ENCODE measurements at places on chromosomes 7 and 10.

GRCh38 chr7:100679927-100680575 lies 6.5 kb downstream of the GNB2 start:
- no peak for DNase-seq

GRCh38 chr10:91700273-91700672 lies 67.4 kb upstream of the PPP1R3C start:
- no peak for DNase-seq

- DNase-seq = no peak
These were observed 21.8 kb downstream of the MAP3K8 start for GRCh38 chr10:30455816-30456215.

GRCh38 chr7:16564909-16565426 lies 38.3 kb downstream of the LRRC72 start:
- no peak for DNase-seq

- DNase-seq = no peak
These were observed 583.5 kb upstream of the SEMA3D start for GRCh38 chr7:85770332-85770731.

GRCh38 chr10:8074881-8075280 lies 20.4 kb downstream of the GATA3 start:
- no peak for DNase-seq

DNA sequence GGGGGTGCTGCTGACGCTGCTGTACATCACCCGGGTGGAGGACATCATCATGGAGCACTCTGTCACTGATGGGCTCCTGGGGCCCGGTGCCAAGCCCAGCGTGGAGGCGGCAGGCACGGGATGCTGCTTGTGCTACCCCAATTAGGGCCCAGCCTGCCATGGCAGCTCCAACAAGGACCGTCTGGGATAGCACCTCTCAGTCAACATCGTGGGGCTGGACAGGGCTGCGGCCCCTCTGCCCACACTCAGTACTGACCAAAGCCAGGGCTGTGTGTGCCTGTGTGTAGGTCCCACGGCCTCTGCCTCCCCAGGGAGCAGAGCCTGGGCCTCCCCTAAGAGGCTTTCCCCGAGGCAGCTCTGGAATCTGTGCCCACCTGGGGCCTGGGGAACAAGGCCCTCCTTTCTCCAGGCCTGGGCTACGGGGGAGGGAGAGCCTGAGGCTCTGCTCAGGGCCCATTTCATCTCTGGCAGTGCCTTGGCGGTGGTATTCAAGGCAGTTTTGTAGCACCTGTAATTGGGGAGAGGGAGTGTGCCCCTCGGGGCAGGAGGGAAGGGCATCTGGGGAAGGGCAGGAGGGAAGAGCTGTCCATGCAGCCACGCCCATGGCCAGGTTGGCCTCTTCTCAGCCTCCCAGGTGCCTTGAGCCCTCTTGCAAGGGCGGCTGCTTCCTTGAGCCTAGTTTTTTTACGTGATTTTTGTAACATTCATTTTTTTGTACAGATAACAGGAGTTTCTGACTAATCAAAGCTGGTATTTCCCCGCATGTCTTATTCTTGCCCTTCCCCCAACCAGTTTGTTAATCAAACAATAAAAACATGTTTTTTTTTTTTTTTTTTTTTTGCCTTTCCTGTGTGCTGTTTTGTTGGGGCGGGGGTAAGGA lies 55.8 kb downstream of the TSPAN15 start:
- no peak for DNase-seq

GRCh38 chr7:101216001-101216859 lies 1.2 kb downstream of the PLOD3 start:
- DNase-seq = no peak

GRCh38 chr10:12701696-12702095 lies 299.8 kb downstream of the CCDC3 start:
- no peak for DNase-seq

DNA sequence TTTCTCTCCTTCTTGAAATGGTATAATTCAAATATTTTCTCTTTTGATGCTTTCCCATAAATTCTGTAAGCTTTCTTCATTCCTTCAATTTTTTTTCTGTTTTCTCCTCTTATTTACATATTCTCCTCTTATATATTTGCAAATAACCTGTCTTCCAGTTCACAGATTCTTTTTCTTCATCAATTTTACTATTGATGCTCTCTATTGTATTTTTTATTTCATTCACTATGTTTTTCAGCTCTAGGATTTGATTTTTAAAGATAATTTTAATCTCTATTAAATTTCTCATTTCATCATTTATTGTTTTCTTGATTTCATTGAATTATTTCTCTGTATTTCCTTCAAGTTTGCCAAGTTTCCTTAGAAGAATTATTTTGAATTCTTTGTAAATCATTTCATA lies 54.0 kb upstream of the PRPS1L1 start:
- DNase-seq = no peak

- no peak for DNase-seq
These were observed 580.0 kb downstream of the XPNPEP1 start for GRCh38 chr10:109343293-109343692.

DNA sequence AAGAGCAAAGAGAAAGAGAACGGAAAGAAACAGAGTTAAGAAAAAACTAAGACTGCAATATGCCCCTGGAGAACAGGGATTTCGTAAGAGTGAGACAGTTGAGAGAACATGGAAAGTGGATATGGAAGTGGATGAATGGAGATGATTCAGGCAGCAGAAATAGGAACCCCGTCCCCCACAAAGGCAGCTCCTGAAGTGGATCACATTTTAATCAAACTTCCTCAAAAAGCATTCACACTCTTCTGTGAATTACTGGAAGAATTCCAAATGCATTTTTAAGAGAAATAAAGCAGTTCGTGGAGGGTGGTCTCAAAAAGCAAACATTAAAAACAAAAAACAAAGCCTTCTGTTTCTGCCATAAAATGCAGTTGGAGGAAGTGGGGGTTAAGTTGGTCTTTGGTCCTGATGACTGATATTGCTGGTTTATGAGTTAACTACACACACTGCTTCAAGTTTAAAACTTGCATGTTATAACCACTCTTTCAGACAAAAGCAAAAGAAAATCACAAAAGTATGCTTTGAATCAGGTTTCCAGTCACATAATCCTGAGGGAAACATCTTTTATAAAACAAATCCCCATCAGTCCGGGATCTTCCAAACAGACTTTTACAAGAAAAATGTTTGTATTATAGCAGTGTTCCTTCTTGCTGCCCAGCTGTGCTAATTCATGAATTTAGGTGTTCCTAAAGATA lies 214.3 kb downstream of the FANK1 start:
- DNase-seq = no peak

GRCh38 chr10:110074758-110075671 lies 67.2 kb downstream of the ADD3 start:
- no peak for DNase-seq

GRCh38 chr7:34564091-34564490 lies 93.9 kb upstream of the NPSR1 start:
- DNase-seq = no peak

DNA sequence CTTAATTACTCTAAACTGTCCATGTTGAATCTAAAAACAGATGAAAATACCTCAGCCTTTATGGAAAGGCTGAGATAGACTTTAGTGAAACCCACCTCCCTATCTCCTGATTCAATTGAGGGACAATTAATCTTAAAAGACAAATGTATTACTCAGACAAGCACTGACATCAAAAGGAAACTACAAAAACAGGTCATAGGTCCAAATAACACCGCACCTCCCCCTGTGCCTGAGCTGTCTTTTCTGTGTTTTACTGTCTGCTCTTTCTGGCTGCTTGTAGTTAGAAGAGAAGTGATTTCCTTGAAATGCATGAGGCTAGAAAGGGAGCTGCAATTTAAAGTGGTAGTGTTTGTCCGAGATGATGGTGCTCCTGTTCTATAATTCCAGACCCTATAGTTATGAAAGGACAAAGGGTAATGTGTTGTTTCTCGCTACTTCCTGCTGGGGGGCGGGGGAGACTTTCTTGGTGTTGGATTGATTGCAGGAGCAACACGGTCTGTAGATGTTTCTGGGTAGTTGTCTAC lies 16.0 kb downstream of the AKR1C8 start:
- no peak for DNase-seq

GRCh38 chr10:114404171-114405010 lies at the start of gene AFAP1L2:
TSS of gene AFAP1L2 (minus strand) at chr10:114404502. CDS start at chr10:114404455, 47 bp downstream.
- DNase-seq = no peak

DNA sequence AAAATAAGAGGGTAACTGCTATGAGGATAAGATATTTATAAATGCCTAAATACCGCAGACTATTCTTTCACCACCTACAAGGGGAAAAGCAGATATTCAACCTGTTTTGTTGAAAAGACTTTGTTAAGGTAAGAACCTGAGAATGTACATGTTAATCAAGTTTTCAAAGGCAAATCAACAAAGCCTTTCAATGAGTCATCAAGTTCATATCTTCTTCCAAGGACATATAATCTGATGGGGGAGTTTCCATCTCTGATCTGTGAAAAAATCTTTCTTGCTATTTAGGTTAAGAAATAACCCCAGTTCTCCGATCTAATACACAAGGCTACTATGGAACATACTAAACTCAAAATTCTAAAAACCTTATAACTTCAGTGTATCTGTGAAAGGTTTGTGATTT lies 40.0 kb upstream of the ANLN start:
- DNase-seq = no peak

DNA sequence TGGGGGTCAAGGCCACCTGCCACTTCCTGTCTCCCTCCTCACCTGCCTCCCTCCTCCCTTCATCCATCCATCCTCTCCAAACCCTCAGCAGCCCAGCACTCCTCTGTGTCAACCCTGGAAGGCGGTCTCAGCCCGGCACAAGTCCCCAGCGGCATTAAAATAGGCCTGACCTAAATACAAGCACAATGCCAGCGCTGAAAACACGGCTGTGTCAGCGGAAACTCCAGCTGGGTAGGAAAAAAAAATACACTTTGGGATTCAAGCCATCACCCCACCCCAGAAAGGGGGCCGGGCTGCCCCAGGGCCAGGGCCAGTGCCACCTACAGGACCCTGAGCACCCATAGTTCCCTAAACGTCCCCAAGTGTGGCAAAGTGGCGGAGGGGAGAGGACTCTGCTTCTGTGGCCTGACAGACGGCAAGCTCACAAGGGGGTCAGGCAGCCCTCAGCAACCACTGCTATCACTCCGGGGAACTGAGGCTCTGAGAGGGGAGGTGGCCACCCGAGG lies 22.7 kb upstream of the GTF2IRD1 start:
- DNase-seq = no peak

DNA sequence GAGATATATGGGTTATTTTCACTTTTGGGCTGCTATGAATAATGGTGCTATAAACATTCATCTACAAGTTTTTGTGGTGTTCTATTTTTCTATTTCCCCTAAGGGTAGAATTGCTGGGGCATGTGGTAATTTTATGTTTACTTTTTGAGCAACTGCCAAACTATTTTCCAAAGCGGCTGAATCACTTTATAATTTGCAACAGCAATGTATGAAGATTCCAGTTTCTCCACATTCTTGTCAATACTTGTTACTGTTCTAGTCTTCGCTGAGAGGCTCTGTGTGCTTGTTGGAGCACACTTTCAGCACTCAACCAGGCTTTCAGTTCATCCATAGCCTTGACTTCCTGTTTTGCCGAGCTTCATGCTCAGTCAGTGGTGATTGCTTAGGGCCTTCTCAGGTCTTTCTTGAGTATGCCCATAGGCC lies 39.0 kb downstream of the ADK start:
- no peak for DNase-seq

- DNase-seq = no peak
These were observed 228.7 kb downstream of the FRMD4A start for GRCh38 chr10:14102056-14102455.

DNA sequence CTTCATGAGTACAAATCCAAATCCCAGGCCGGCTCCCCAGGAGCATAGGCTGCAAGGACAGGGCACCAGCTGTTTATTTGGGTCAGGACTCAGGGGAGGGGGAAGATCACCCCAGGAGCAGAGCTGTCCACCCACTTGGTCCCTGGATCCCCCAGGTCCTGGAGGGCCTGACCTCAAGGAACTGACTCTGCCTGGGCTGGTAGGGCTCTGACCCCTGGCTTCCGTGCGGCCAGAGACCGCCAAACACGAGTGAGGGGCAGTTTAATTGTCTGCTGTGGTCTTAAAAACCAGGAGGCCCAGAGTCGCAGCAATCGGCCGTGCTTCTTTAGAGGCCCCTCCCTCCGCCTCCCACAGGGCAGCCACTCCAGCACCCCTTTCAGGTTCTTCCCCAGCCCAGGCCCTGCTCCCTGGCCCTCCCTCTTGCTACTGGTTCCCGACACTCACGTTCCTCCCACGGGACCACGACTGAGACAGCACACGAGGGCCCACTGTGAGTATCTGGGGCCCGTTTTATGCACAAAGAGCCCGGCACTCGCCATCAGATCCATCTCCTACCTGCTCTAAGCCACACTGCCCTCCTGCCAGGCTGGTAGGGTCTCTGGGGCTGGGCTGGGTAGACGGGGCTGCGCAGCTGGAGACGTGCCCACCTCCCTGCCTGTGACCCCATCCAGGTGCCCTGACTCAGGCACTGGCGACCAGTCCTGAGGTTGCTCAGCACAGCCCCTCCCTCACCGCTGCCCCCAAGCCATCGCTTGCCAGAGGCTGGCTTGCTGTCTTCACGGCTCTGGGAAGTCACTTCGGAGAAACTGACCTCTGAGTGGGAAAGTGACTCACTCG lies 30.0 kb upstream of the CFAP46 start:
- no peak for DNase-seq

DNA sequence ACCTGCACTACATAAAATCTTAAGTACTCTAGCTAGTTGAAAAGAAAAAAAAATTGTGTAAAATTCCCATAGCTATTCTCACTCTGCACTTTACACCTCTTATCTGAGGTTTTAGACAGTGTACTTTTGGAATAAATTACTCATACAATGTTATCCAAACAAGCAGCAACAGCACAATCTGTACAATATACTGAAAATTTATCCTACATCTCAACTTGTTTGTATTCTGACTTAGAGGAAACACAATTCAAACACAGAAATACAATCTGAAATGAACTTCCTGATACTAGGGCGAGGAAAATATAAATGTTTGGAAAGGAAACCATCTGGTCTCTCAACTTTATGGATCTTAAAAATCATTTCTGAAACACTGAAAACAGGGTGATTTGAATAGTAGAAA lies 381.7 kb downstream of the THSD7A start:
- DNase-seq = no peak

DNA sequence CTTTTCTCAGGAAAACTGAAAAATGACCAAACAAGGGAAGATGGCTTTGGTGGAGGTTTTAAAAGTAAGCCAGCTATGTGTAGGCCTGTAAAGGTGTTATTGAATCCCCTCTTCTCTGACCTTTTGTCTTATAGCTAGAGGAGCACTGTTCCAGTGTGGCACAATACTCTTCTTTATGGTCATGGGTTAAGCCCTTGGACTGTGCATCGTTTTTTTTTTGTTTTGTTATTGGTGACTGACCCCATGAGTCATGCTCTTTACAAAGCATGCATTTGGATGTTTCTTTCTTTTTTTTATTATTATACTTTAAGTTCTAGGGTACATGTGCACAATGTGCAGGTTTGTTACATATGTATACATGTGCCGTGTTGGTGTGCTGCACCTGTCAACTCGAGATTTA lies 19.6 kb upstream of the FAM25A start:
- DNase-seq = no peak

GRCh38 chr10:14062528-14063260 lies 268.0 kb downstream of the FRMD4A start:
- DNase-seq = no peak

- DNase-seq = no peak
These were observed 60.1 kb downstream of the ZRANB1 start for GRCh38 chr10:125002047-125002422.

GRCh38 chr7:47726047-47726726 lies 144.3 kb upstream of the TNS3 start:
- no peak for DNase-seq
